ENCODE measurements at places on chromosomes 13 and 19.

DNA sequence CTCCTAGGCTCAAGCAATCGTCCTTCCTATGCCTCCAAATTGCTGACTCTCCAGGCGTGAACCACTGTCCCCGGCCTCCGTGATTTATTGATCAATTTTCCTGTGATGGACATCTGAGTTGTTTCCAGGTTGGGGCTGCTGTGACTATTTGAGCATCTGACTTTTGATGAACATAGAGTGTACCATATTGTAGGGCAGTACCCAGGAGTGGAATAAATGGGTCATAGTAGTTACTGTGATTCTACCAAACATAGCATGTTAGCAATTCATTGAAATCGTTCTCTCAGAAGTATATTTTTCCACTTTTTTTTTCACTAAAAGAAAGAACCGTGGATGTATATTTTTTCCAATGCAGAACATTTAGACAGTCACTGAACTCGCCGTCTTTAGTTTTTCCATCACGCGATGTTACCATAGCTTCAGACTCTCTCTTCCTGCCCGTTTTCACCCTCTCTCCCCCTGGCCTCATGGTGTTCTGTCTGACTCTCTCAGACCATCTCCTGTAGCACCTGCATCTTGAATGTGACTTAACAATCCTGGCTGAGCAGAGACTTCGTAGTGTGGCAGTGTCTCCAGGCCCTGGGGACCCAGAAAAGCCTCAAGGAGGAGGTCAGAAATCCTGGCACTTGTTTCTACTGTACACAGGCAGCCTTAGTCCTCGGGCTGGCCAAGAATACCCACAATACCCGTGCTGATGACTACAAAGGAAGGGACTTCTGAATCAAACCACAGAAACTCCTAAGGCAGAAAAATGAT is 3.2 kb upstream of the RASGRP4 start:
- no peak for DNase-seq

GRCh38 chr19:6108721-6109633 is 1.3 kb downstream of the RFX2 start:
- peak; percentile 41 for DNase-seq

DNA sequence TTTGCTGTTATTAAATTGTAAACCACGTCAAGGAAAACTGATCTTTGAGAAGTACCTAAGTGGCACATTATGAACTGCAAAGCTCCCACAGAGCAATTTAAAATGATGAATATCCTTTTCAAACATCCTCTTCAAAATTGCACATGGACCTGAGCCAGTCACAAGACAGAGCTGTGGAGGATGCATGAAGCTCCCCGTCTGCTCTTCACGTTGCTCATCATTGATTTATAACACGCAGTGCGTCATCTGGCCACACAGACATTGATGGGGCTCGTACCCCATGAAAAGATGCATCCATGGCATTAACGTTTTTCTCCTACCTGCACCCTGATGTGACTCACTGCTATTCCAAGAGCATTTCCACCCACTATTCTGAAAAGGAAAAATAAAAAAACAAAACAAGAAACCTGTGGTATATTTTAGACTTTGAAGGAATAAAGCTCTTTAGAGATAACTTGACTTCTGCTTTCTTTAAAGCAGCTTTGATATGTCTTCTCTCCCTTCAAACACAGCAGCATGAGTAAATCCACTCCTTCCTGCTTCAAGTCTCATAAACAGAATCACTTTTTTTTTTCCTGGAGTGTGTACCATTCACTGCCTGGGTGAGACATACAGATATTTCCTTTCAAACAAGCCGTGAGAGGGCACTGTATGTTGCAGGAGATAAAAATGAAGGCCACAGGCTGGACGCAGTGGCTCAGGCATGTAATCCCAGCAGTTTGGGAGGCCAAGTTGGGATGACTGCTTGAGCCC is 7.2 kb upstream of the SERTM1 start:
- no peak for DNase-seq

DNA sequence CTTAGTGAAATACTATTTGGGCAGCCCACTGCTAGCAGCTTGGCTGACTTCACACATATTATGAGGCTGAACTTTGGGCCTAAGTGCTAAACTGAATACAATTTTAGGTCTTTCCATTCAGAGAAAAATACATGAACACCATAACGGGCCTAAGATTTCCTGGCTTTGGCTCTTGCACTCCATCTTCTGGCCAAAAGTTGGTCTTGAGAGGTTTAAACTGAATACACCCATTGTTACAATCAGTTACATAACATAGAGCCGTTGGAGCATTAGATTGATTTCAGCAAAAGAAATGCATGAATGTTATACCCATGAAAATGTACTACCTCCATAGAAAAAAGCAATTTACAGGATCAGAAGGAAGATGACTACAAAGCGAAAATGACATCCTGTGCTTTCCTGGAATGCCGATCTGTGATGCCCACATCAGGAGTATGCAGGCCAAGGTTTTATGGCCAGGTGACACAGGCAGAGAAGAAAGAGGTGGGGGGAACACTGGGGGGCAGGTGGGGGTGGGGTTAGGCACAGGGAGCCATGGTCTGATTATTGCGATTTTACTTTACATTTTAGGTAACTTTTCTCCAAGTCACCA is 11.1 kb upstream of the SHISA2 start:
- peak; percentile 54 for DNase-seq

DNA sequence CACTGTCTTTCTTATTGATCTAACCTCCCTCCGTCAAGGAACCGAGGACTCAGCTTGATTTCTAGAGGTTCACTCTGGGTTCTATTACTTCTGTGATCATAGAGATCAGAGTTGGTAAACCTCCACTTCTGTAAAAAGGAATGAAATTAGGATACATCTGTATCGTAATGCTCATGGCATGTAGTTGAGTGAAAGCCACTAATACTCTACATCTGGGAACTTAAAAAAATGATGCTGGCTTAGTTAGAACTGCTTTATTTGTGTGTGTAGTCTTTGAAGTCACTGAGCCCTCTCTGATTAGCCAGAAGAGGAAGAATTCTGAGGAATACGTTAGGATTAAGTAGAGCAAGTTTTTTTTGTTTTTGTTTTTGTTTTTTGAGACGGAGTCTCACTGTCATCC is 140.8 kb downstream of the GGACT start:
- no peak for DNase-seq

DNA sequence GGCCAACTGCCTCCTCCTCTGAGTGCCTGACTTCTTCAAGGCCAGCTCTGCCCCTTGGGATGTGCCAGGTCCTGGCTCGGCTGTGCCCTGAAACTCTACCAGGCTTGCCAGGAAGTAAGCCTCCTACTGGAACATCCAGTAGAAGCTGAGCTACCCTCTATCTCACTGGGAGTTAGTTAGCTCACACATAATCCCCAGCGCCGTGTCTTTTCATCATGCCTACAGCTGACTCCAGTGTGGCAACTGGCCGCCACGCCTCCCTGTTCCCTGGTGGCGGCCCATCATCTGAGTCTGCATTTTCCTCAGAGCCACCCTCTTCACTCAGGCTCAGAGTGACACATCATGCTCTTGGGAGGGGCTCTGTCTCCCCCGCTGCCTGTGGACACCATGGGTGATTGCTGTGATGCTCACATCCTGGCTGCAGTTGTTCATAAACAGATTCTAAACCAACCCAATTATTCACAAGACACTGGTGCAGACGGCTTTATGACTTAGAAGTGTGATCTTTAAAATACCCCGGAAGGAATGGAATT is 131.9 kb upstream of the IRS2 start:
- peak; percentile 18 for DNase-seq

- DNase-seq, result peak; percentile 64
Observed at GRCh38 chr19:46431824-46432223, 3.1 kb upstream of the PNMA8C start.

- DNase-seq, result no peak
Observed at GRCh38 chr19:5713228-5713627, 6.7 kb downstream of the LONP1 start.

- peak; percentile 3 for DNase-seq
Observed at GRCh38 chr13:23323946-23324709, 109.4 kb downstream of the SACS start.

DNA sequence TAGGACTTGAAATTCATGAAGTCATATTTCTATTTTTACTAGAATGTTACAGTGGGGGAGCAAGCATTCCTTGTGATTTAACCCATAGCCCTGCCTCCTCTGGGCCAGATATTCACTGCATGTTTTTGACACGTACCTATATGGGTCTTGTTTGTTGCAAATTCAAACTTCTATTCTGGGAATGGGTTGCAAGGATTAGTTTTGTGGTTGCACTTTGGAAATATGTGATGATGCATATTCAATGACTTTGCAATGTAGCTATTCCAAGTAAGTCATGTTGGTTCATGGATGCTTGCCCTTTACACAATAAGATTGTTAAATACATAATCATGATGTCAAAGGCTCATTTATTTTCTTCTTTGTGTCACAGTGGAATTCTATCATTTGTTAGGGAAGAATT is 440.8 kb downstream of the TDRD3 start:
- no peak for DNase-seq

GRCh38 chr13:25001476-25002206 is 94.3 kb upstream of the PABPC3 start:
- DNase-seq, result no peak

DNA sequence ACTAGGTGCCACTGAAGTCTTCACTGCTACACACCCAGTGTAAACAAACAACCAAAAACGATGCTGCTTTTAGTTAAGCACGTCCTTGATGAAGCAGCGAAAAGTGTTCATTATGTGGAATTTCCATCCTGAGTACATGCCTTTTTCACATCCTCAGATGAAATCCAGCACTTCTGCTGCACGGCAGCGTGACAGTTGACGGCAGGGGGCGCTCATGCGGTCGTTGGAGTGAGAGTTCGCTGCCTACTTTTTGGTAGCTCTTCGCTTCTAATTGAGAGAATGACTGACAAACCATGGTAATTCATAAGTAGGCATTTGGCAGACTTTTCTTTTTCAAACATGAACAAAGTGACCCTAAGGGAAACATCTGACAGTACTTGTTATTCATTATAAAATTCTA is 1124.9 kb downstream of the EFNB2 start:
- peak; percentile 67 for DNase-seq

GRCh38 chr13:79282976-79283375 is 123.1 kb downstream of the RBM26 start:
- DNase-seq, result no peak

- DNase-seq, result peak; percentile 28
Observed at GRCh38 chr13:74136084-74136658, 2.0 kb upstream of the KLF12 start.

- DNase-seq, result no peak
Observed at GRCh38 chr13:25175026-25175425, 2.9 kb upstream of the AMER2 start.

- no peak for DNase-seq
Observed at GRCh38 chr13:65917731-65918130, 1312.4 kb downstream of the PCDH9 start.

DNA sequence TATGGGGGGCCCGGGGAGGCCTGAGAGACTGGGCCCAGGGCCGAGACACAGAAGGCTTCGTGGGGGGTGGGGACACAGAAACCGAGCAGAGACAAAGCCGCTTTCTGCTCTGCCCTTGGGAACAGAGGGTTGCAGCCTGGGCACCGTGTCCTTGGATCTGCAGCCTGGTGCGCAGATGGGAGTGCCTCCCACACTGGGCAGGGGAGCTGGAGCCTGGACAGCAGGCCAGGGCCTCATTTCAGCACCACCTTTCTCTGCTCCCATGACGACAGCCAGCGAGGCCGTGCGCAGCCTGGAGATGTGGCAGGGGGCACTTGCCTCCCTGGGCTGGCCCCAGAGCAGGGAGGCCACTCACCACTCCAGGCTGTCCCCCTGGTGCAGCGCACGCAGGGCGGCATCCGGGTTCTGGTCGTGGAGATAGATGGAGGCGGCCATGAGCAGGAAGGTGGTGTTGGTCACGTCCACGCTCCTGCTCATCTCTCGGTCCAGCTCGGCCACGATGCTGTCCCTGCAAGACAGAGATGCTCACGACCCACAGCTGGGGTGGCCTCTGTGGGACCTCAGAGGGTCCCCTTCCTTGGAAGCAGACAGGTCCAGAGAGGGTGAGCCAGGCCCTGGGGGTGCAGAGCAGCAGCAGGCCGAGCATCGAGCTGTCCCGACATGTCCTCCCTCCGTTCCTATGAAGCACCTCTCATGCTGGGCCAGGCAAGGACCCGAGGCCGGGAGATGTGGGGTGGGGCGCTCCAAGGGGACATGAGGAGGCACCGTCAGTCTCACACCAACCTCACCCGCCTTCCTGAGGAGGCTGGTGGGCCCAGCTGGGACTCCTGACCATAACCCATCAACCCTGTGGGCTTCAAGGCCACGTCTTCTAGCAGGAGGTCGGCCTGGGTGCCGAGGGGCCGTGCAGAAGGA is 10.9 kb upstream of the CERS1 start:
- DNase-seq, result no peak

GRCh38 chr13:112874751-112875300 is 94.2 kb upstream of the MCF2L start:
- no peak for DNase-seq

DNA sequence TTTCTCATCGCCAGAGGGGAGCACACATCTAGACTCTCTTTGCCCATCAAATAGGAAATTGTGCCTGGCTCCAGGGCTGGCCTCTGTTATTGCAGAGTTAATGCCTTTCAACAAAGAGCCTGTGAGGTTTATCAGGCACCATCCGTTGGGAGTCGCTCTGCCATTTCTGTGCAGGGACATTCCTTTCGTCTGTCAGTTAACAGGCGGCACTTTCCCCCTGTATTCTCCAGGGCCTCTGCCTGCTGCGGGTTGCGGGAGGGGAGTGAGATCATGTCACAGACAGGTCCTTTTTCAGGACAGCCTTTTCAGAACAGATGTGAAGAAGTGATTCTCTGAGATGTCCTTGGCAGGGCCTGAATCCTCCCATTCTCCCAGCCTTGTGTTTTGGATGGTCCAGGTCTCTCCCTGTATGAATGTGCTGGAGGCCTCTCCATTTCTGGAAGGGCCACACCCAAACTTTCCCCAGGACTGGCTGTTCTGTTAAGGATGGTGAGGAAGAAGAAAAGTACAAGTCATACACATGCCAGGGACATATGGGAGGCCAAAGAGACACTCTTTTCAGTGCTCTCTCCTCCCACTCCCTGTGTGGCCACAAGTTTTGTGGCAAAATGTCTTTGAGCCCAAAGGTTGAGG is 14.9 kb downstream of the SERP2 start:
- DNase-seq, result peak; percentile 95

DNA sequence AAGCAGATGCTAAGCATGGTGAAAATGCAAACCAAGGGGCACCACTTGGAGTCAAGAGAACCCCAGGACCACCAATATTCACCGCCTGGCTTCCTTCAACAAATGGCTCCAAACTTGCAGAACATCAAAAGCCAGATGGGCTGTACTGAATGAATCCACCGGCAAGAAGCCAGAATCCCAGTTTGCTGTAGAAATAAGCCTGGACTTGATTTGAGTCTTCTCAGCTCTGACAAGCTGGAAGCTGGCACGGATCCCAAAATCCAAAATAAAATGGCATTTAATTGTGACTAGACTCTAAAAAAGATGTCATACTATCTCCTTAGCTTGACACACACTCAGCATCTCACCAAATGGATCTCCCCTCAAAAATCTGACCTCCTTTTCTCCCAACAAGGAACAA is 11.9 kb downstream of the EFNB2 start:
- no peak for DNase-seq

Measured in mesendoderm (in vitro differentiated cells).